Hepatic stellate cell (primary cell): ENCODE measurements at places on chromosomes 6 and 20.

GRCh38 chr6:47405273-47405672, 72.3 kb upstream of the CD2AP start:
- DNase-seq, result no peak

DNA sequence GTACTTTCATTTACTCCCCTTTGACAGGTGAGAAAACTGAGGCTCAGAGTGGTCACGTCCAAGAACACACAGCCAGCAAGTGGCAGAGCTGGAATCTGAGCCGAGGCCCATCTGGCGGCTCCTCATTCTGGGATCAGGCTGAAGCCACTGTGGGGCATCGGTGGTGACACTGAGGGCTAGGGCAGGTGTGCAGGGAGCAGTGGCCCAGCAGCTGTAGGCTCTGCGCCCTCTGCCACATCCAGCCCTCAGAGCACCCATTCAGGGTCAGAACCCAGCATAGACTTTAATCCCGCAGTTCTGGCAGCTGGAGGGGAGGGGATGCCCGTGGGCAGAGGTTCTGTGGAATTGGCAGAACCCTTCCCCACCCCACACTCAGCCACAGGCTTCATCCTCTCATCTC, 210.3 kb downstream of the PREX1 start:
- no peak for DNase-seq

- DNase-seq, result no peak
Observed at GRCh38 chr6:9250852-9251251, 815.5 kb upstream of the SLC35B3 start.

DNA sequence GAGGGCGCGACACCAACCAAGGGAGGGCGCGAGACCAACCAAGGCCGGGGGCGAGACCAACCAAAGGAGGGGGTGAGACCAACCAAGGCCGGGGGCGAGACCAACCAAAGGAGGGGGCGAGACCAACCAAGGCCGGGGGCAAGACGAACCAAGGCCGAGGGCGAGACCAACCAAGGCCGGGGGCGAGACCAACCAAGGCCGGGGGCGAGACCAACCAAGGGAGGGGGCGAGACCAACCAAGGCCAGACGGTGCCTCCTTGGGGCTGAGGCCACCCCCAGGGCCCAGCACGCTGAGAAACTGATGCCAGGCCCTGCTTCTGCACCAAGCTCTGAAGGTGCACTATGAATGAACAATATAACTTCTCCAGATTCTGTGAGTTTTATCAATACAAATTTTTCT, 87.2 kb downstream of the TAF4 start:
- no peak for DNase-seq

DNA sequence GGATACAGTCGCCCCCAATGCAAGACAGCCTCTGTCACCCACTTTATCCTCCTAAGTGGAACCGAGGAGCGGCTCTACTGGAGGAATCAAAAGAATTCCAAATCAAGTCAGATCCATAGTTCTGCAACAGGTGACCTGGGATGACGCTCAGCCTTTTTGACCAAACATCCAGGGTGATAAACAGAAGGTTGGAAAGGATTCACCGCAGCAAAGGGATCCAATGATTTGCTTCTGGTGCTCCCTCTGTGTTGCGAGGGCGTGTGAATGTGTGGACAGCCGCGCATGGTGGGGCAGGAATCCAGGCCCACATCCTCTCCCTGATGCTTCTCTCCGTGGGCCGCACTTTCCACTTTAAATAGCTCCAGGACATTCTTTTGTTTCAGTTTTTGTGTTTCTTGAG, 116.8 kb upstream of the CDH4 start:
- no peak for DNase-seq

DNA sequence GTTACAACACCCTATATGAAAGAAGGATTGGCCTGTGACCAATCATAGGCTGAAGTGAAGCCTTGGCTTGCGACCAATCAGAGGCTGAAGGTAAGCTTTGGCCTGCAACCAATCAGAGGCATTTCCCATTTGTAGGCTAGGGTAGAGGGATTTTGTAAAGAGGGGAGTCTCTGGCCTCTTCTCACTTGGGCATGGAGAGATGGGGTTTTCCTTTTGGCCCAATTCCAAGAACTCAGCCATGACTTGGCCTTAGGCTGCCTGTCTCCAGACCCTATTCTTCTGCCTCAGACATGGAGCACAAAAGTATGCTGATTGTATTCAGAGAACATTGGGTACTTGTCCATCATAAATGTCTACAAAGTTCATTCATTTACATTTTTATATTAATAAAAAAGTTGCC, 308.3 kb downstream of the UTRN start:
- DNase-seq, result no peak

GRCh38 chr6:85464722-85465150, 14.9 kb downstream of the NT5E start:
- peak; percentile 58 for DNase-seq

GRCh38 chr6:45661661-45662060, 283.9 kb upstream of the SUPT3H start:
- DNase-seq, result no peak

- DNase-seq, result no peak
Observed at GRCh38 chr20:24690408-24690807, 221.0 kb downstream of the SYNDIG1 start.
